Stimulated activated CD4-positive, alpha-beta T cell treated with anti-CD3 and anti-CD28 coated beads, TNF-alpha, amount 100 ng/mL, for 24 hours (primary cell): ENCODE measurements at places on chromosomes 4 and X.

DNA sequence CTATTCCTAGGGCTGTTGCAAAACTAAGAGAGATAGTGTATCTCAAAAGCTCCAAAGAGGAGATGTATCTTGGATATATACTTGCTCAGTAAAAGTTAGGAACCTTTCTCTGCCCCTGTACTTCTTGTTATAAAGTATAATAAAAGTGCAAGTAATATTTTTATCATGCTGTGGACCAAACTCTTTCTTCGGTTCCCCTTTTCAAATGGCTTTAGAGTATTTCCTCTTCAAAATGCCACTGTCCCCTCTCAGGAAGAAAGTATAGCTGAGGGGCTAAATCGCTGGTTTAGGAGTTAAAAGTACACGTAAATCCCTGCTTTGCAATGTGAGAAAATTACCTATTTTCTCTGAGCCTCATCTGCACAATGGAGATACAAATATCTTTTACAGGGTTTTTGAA lies 169.1 kb upstream of the FTHL17 start:
- DNase-seq, result no peak

GRCh38 chr4:10983268-10983667 lies 298.7 kb upstream of the CLNK start:
- DNase-seq, result no peak

- DNase-seq, result no peak
Measured at GRCh38 chr4:169493164-169493524, 119.2 kb downstream of the NEK1 start.

- no peak for DNase-seq
Measured at GRCh38 chr4:171142045-171142444, 671.2 kb upstream of the GALNTL6 start.

DNA sequence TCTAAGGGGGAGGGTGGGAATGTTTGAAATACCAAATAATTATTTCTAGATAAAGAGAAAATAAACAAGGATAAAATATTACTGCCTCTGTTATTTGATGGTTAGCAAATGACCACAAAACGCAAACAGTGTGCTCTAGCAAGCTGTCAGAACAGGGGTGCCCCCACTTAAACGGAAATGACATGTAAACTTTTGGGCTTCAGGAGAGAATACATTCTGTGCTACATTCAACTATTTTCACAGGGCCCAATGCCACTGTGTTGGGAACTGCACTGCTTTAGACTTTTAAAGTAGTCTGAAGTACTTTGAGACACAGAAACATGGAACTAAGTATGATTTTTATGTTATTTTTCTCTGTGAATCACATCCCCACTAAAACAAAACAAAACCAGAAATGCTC lies 14.1 kb downstream of the CD40LG start:
- DNase-seq, result no peak

DNA sequence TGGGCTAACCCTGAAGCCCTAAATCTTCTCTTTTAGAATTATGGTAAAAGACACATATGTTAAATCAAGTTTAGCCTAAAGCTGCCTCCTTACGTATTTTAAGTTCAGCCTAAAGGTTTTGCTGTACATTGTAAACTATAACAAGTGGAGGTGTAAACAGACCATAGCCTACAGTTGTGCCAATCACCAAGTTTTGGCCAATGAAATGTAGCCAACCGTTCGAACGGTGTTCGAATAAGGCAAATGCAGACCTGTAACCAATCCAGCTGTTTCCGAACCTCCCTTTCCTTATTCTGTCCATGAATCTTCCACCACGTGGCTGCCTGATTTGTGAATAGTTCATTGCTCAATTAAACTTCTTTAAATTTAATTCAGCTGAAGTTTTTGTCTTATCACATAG lies 52.1 kb upstream of the TBC1D9 start:
- no peak for DNase-seq

- no peak for DNase-seq
Measured at GRCh38 chrX:12711435-12712040, 79.7 kb upstream of the PRPS2 start.

DNA sequence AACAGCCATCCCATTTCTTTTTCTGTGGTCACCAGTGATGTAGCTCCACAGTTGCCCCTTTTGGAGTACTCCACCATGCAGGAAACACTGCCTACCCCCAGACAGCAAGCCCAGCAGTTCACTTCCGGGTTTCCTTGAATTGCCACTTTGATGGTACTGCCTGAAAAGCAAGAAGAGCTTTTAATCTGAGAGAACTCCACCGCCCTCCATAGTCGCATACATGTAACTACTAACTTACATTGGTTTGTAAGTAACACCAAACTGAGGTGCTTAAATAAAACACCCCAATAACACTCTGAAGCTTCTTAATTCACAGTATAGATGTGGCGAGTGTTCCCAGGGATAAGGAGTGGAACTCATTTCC lies 53.6 kb upstream of the HPSE start:
- DNase-seq, result no peak

- no peak for DNase-seq
Measured at GRCh38 chr4:139685180-139685579, 19.6 kb downstream of the MGST2 start.

GRCh38 chrX:16082470-16083085 lies 40.8 kb upstream of the GRPR start:
- no peak for DNase-seq

DNA sequence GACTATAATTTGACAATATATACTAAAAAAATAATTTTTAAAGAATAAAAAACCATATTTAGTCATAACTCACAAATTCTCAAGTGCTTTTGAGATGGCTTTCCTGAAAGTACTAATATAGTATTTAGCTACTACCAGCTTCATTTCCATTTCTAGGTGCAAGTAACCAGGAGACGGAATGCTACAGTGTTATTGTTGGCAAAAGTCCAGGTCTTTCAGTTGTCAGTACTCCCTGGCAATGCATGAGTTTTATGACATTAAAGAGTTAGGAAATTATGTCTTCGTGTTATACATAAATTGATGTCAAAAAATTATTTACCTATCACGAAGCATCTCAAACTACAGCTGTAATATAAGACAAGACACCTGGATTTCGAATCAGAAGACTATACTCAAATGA lies 45.0 kb downstream of the TMEM47 start:
- no peak for DNase-seq

DNA sequence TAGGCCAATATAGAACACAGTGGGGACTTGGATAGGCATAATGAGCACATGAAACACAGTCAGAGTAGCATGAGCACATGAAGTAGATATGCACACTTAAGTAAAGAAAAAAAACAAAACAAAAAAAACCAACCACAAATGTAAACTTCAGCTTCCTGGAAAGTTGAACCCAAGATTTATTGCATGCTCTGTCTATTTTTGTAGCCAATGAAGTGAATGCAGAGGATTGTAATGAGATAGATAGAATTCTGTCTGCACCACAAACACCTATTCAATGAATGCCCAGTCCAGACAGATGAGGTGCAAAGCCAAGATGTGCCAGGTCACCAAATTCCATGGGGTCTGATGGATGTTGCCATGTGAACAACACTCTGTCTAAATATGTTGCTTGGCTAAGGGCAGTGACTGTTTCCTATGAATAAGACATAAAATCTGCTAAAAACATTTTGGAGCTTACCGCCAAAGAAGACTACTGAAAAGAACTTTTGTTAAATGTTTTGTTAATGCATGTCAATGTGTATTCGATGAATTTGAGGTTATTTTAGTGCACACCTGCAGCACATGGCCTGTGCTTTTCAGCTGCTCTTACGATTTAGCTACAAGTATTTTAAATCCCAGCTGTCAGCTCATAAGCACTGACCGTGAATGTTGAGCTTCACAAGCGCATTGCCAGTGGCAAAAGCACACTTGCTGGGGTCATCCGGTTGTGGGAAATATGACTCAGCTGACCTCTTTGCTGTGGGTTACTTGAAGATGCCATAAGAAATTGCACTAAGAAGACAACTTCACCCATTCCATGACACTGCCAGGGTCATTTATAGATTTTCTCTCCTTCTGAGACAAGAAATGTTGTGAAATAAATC lies 374.8 kb upstream of the GNPDA2 start:
- no peak for DNase-seq

GRCh38 chr4:43380093-43380492 lies 487.6 kb downstream of the GRXCR1 start:
- no peak for DNase-seq

DNA sequence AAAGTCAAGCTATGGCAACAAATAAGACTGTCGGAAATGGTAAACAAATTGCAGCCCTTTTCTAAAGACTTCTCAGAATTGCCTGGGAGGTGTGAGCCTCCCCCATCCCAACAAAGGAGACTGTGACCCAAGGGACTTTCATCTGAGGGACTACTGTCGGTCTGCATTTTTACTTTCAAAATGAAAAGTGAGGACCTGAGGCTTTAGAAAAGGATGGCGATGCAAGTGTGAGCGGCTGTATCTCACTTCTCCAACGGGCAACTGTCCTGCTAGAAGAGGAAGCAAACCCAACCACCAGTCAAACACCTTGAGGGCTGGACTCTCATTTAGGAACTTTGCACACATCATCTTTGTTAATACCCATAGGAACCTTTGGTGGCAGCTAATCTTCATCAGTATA lies 62.6 kb upstream of the CLNK start:
- no peak for DNase-seq

DNA sequence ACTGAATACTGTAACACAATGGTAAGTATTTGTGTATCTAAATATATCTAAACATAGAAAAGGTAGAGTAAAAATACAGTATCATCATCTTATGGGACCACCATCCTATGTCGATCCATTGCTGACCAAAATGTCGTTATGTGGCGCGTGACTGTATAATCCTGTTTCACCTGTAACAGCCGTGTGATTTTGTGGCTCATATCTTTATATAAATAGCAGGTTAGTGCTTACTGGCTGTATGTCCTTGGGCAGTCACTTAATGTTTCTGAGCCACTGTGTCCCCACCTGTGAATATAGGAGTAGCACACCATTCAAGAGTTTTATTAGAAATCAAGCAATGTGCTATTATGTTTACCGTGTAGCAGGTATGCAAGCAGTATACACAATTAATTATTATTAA lies 226.2 kb upstream of the FAT1 start:
- DNase-seq, result no peak

GRCh38 chrX:114344756-114345349 lies 239.0 kb upstream of the HTR2C start:
- no peak for DNase-seq

DNA sequence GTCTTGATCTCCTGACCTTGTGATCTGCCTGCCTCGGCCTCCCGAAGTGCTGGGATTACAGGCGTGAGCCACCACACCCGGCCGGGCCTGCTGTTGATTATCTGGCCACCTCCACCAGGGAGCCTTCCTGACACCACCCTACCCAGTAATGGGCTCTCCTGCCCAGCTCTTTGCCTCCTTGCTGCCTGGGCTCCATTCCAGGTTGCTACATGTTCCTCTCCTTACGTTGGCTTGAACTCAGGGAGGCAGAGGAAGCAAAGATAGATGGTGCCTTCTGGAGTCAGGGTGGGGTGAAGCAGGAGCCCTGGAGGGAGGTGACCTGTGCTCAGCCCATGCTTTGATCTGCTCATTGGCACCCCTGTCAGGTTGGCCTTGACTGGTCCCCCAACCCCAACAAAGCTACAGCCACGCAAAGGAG lies 26.3 kb downstream of the FLNA start:
- DNase-seq, result no peak

GRCh38 chrX:29555465-29556091 lies 659.8 kb upstream of the MAGEB2 start:
- DNase-seq, result no peak

- no peak for DNase-seq
Measured at GRCh38 chr4:51895158-51895557, 52.2 kb downstream of the DCUN1D4 start.

DNA sequence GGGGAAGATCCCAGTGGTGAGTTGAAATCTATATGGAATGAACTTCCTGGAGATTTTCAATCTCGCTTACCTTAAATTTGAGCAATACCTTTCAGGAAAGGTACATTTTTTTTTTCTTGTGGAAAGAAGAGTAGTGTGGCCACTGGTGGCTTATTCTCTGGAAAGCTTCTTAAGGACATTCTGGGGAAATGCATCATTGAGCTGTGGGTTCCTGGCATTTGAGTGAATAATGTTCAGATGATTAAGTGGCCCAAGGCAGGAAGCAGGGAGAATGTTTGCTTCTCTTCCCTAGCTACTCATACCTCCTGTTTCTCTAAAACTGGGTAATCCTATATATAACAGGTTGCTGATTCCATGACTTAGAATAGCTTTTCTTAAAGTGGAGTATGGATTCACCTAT lies 31.8 kb downstream of the STAG2 start:
- no peak for DNase-seq

DNA sequence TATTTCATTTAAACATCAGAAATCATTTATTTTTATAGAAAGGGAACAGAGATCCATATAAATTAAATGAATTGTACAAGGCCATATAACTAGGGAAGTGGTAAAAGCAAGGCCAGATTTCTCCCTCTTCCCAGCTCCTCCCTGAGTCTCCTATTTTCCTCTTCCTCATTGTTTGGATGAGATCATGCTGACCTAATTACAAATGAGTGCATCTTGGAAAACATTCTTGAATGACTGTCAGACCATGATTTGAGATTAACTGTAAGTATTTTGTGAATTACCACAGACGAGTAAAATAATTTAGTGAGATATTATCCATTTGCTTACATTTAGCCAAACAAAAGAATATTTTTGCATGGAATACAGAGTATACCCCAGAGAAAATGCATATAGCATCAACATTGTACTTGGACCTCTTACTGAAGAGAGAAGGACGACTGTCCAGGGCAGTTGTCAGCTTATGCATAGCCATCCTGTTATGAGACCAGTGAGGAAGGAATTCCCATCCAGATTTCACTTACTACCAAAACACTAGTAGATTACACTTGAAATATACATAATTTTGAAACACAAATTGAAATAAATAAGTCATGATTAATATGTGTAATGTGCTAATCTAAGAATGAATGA lies 47.3 kb downstream of the SLAIN2 start:
- DNase-seq, result no peak

DNA sequence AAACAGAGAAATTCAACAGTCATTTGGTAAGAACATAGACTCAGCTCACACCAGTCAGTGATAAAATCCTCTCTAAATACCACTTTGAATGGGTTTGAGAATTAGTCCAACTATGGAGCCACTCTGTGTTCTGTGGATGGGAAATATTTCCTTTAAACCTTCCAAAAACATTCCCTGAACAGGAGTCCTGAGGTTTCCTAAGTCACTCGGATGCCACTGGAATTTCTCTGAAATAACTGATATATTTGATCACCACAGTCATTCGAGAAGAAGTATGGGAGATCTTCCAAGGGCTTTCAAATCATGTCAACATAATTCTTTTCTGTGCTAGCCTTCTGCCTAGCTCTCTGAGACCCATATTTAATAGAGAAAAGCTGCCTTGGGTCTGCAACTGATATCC lies 958.6 kb downstream of the STIM2 start:
- DNase-seq, result no peak

DNA sequence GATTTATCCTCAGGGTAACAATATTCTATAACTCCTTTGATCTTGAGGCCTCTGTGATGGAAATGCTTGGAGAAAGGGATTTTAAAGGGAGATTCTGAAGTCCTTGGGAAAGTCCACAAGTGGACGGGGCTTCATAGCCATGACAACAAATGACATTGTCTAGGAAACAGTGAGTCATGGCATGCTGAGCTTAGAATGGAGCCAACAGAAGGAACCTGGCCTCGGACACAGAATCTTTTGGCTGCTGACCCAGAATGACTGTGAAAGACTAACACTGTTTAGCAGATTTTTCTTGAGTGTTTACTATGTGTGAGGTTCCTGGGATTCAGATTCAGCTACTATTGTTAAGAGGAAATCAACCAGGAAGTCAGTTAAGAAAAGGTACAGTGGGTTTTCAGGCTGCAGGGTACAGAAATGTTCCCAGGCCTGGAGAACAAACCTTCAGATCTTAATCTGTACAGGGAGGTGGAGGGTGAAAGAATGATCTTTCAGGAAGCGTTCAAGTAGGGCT lies 18.1 kb upstream of the CXCL2 start:
- DNase-seq, result no peak
